Panc1 (cell line): ENCODE measurements at places on chromosomes 5 and 9.

DNA sequence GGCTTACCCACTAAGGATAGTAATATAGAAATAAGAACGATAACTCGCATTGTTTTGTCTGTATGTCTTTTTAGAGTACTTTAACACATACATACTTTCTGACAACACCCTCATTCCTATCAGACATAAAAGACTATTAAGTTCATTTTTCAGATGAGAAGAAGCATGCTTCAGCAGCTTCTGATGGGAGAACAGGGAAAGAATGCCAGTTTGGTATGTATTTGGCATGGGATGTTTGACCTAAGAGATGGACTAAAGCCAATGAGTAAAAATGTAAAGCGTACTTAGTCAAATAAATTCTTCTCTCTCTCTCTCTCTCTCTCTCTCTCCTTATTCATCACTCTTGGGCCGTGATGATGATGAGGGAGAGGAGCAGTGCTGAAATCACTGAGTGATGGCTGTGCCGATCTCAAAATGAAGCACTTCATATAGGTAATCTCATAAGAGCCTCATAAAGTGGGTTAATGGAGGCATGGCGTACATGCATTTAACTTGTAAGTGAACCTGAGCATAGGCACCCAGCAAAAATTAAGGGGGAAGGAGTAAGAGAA, 71.5 kb downstream of the SLIT3 start:
- no peak for DNase-seq

- DNase-seq, result no peak
Observed at GRCh38 chr9:214648-215493, at the start of gene DOCK8. TSS of gene DOCK8 (plus strand) at chr9:214865. CDS start at chr9:214977, 112 bp downstream.

GRCh38 chr9:107067739-107068416, 204.9 kb downstream of the ZNF462 start:
- DNase-seq, result no peak

GRCh38 chr5:138945421-138946240, 70.5 kb upstream of the LRRTM2 start:
- no peak for DNase-seq

DNA sequence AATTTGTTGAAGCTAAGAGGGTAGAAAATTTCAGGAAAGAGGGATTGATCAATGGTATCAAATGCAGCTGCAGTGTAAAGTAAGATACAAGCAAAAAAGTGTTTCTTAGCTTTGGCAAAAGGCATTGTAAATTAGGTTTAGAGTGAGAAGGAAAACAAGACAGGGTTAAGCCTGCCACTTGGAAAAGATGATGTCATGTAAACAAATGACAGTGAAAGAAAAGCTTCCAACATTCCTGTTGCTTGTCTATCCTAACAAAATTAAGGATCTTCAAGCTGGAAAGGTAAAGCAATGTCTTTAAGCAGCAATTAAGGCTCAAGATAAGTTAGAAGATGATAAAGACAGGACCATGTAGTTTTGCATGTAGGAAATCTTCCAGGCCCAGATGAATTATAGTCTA, 139.1 kb upstream of the PPP2R2B start:
- no peak for DNase-seq

GRCh38 chr9:110148384-110148783, 59.6 kb downstream of the C9orf152 start:
- no peak for DNase-seq

- DNase-seq, result no peak
Observed at GRCh38 chr9:129347316-129348120, 169.5 kb upstream of the IER5L start.

- no peak for DNase-seq
Observed at GRCh38 chr9:99851500-99851822, 29.8 kb downstream of the NR4A3 start.

GRCh38 chr9:3471883-3472282, 53.9 kb downstream of the RFX3 start:
- no peak for DNase-seq

- DNase-seq, result no peak
Observed at GRCh38 chr5:61329550-61330128, 2.4 kb upstream of the ZSWIM6 start.

DNA sequence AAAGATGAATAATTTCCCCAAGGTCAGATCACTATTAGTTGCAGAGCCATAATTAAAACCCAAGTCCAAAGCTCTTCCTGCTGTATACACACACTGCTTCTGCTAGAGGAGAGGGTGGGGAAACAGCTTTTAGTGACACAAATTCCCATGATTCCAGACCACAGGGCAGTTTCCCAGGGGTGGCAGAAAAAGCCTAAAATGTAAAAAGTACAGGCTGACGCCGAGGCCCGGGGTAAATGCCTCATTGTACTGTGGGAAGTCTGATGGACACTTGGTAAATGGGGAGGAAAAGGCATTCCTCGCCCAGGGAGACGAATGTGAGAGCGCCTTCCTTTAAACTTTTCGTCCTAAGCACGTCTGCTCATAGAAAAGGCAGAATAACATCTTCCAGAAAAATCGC, 65.7 kb downstream of the DENND1A start:
- DNase-seq, result no peak

DNA sequence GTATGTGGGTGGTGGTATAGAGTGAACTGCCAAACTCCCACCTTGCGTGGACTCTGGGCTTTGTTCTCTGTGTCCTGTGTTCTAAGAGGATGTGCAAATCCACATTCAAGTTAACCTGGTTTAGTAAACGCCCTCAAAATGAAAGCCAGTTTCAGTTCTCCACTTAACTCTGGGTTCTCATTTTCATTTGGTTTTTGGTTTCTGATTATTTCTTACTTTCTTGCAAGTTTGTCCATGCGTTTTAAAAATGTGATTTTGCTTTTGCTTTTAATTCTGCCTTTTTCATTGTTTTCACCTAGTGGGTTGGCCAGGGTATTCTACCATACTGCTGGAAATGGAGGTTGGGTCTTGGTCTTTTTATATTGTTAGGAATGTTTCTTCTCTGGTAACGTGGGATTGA, 38.2 kb downstream of the GALNT10 start:
- no peak for DNase-seq

DNA sequence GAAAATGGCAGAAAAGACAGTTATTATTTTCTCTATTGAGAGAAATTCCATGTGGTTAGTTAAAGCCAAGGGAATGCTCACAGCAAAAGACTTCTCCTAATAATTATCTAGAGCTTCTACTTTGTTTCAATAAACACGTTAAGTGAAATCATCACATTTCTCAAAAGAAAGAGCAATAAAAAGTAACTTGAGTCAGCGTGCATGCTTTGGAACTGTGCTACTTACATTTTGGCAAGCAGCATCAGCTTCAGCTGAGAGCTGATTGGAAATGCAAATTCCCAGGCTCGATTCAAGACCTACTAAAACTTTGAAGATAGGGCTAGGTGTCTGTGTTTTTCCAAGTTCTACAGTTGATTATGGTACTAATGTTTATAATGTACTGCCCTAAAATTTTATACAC, 132.1 kb downstream of the CDH18 start:
- DNase-seq, result no peak

- DNase-seq, result no peak
Observed at GRCh38 chr5:29240379-29240778, 1953.1 kb upstream of the CDH6 start.

DNA sequence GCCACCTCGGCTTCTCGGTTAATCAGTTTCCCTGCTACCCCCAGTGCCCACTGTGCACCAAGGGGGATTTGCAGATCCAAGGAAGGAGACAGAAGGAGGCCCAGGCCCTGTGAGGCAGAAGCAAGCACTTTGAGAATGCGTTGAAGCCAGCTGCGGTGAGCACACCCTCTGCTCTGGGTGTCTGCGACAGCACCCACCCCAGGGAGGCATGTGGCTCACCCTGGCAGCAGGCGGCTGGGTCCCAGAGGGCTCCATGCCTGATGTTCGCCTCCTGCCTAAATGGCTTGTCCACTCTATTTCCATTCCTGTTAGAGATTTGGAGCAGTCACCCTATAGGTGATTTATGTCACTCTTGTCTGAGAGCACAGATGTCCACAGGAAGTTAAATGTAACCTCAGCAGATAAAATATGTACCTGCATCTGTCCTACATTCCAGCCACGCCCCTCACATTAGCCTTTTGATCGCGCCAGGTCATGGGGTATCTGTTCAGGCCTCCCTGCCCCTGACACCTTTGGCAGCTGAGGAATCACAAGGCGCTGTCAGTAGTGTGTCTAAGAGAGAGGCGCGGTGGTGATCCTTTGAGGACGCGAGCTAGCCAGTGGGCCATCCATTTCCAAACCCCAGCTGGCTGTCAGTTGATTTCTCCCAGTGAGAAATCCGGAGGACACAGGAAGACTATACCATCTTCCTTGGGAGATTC, 28.1 kb downstream of the PTGES2 start:
- no peak for DNase-seq

DNA sequence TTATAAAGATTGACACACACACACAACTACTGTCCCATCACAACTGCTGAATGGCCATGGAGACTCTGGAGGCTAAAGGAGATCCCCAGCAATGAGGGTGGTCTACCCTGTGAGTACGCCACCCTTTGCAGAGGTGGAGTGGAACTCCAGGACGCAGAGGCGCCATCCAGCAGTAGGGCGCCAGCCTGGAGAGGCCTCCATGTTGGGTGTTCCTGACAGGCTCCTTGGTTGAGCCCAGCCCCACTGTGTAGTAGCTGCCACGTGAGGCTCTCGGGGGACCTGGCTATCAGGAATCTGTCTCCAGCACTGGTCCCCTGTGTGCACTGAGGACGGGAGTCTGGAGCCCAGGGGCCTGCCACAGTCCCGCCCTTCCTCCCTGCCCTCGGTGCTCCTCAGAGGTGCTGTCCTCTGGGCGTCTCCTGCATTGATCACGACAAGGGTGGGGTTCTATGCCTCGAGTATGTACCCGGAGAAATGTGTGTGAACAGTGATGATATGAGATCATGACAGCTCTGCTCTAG, 72.3 kb downstream of the DAP start:
- DNase-seq, result no peak

DNA sequence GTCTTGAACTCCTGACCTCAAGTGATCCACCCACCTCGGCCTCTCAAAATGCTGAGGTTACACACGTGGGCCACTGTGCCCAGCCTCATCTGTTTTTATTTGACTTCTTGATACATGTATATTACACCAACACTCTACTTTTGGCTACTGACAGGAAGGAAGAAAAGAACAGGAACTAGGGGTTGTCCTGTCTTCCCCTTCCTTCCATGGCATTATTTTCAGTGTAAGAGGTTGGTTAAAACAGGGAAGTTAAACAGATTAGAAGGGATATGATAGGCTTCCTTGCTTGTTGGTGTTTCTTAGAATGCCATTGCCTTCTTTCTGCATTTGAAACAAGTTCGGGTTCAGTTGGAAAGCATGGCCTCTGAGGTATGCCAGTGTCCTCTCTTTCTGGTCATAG, 312.8 kb downstream of the NDUFS4 start:
- DNase-seq, result no peak

DNA sequence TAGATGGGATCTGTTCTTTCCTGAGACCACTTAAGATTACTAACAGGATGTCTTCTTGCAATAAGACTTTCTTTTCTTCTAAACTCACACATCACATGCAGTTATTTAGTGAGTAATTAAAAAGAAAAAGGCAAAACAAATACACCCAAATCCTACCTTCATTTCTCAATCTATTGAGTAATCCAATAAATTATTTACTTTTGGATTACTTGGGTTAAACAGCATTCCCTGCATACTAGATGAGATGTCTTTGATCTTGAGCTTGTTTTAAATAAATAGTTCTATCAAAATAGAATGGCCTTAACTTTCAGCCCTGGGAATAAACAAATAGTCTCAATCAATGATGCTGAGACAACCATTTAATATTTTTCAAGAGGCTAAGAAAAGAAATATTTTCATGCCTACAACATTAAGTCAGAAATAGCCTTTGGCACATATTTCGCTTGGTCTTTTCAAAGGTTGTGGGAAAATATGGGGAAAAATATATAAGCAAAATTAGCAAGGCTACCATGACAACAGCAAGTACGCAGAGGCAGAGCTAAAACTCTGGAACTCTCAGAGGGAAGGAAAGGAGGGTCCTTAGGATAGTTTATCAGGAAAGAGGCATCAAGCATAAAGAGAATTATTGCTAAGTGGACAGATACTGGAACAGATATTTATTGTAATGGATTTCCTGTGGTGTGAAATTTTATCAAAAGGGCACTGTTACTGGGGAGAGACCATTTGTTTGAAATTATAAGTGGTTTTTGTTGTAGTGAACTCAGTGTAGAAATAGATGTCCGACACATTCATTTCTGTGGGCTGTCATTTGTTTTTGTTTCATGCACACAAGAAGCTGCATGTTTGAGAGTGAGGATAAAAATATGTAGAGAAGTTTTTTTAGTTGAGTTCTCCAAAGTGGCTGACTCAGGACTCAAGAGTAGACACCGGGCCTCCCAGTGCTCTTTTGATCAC, 70.2 kb upstream of the CDH6 start:
- DNase-seq, result no peak

DNA sequence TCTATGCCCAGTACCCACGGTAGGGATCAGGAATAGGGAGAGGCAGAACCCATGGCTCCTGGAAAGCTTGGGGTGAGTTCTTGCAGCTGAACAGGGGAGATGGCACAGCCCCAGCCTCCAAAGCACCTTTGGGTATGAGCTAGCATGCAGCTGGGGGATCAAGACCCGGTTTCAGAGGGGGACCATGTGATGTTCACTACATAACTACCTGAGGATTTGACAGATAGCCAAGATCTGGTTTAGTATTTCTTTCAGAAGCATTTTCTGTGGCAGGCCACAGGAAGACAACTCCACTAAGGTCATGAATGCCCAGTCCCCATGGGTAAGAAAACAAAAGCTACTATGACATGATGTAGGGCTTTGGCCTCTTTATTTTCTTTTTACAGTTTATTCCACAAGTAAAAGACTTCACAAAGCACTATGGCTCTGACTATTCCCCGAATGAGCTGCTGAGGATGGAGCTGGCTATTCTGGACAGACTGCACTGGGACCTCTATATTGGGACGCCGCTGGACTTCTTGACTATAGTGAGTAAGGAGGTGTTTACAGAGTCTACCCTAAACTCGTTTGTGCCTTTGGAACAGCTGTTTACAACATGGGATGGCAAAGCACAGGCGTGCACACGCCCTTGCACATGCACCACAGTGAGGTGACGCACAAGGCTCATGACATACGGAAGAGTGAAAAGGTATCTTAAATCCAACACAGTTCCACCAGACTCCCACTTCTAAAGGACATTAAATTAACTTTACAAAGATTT, 3.4 kb downstream of the CCNI2 start:
- no peak for DNase-seq

GRCh38 chr5:34523387-34523726, 132.8 kb upstream of the RAI14 start:
- DNase-seq, result no peak

GRCh38 chr9:18423791-18424531, 50.0 kb upstream of the ADAMTSL1 start:
- no peak for DNase-seq

- DNase-seq, result no peak
Observed at GRCh38 chr9:14687042-14687719, 6.1 kb downstream of the ZDHHC21 start.

GRCh38 chr5:138605254-138605972, 30.2 kb upstream of the HSPA9 start:
- DNase-seq, result no peak

DNA sequence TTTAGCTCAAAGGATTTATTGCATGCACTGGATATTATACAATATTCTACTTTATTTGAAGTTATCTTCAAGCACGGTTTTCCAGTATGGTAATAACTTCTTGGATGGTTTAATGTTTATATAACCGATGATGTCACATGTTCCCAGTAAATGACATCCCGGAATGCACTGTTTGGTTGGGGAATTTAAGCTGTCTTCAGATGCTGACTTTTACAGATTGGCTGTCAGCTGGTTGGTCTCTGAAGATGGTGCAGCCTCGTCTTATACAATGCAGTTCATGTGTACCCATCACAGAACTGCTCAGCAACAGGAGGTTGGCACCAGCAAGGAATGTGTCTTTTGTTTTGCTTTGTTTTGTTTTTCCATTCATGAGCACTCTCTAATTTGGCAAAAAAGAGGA, 143.8 kb downstream of the PRKACG start:
- DNase-seq, result no peak

- no peak for DNase-seq
Observed at GRCh38 chr5:56816546-56817081, 1.3 kb downstream of the MAP3K1 start.
